ENCODE measurements at places on chromosomes 13 and 19. TPM values are rescaled to one million over a fixed set of nuclear protein-coding genes. Genes with fewer than 3 reads are reported as not detected.

HRC gene
- not detected for total RNA-seq

LENG8 gene
- 114 TPM for total RNA-seq

LACC1 gene
- total RNA-seq = 3.1 TPM

RXFP2 gene
- not detected for total RNA-seq

MEDAG gene
- total RNA-seq = 0.16 TPM

MTUS2 gene
- total RNA-seq = not detected

NCAN gene
- 0.05 TPM for total RNA-seq

COL4A2 gene
- 138 TPM for total RNA-seq

C1QTNF9B gene
- not detected for total RNA-seq

CGB8 gene
- total RNA-seq = 2.6 TPM

NRTN gene
- total RNA-seq = 1.2 TPM

MIA gene
- not detected for total RNA-seq

SULT2B1 gene
- total RNA-seq = 16.0 TPM

MBD3L3 gene
- not detected for total RNA-seq

SUGP1 gene
- 29.0 TPM for total RNA-seq

CLIP3 gene
- 0.84 TPM for total RNA-seq

PRX gene
- total RNA-seq = 1.8 TPM

ZNF577 gene
- total RNA-seq = 0.06 TPM

CYP4F11 gene
- 5.0 TPM for total RNA-seq

GDF15 gene
- 31.3 TPM for total RNA-seq

SLC1A6 gene
- total RNA-seq = not detected

IGFL3 gene
- total RNA-seq = 0.40 TPM

ZNF274 gene
- total RNA-seq = 12.2 TPM

NANOS3 gene
- total RNA-seq = 2.0 TPM

CLEC17A gene
- not detected for total RNA-seq

KIR2DL4 gene
- not detected for total RNA-seq

FLT3 gene
- total RNA-seq = not detected

CD22 gene
- total RNA-seq = 1.4 TPM

BRSK1 gene
- 2.9 TPM for total RNA-seq

EPS8L1 gene
- 6.4 TPM for total RNA-seq

TYROBP gene
- not detected for total RNA-seq

ZNF180 gene
- 8.5 TPM for total RNA-seq

CEACAM7 gene
- 0.14 TPM for total RNA-seq

TEX26 gene
- not detected for total RNA-seq

SLC27A5 gene
- total RNA-seq = 28.4 TPM

PSG1 gene
- total RNA-seq = 0.15 TPM

GJB2 gene
- 0.68 TPM for total RNA-seq

ZNF845 gene
- 3.5 TPM for total RNA-seq

CCDC70 gene
- total RNA-seq = not detected

ZNF229 gene
- 3.0 TPM for total RNA-seq

ZNF730 gene
- total RNA-seq = not detected
